Heart right ventricle (tissue), 16 donors: ENCODE measurements at places on chromosomes 13 and 19.

DNA sequence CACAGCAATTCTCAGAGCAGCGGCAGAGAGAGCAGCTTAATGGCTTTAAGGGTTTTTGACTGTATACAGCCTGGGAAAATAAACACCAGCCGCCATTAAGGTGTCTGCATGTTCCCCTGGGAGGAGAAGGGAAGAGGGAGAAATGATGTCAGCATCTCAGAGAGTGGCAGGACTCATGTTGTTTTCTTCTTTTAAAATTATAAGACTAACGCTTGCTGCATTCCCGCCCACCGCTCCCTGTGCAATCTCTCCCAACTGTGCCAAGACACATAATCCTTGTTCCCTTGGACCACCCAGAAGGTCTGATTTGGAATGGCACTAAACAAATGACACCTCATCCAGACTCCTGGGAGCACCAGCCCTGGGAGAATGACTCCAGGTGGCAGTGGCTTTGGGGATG is 27.7 kb upstream of the FAM216B start:
- DNase-seq, result no peak

DNA sequence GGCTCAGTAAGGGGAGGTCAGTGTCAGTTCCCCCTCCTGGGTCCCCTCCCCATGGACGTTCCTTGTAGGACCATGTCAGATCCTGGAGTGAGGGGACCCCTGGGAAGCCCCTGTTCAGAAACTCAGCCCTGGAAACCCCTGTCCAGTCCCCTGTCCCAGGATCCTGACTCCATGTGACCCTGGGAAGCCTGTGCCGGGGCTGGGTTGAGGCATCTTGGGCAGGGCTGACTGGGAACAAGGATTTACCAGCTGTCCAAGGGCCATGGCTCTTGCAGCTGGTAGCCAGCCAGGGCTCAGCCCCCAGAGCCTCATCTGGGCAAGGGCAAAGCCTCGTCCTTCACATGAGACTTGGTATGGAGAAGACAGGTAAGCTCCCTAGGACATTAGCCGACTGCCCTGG is 25.1 kb downstream of the CEACAM4 start:
- DNase-seq, result no peak

DNA sequence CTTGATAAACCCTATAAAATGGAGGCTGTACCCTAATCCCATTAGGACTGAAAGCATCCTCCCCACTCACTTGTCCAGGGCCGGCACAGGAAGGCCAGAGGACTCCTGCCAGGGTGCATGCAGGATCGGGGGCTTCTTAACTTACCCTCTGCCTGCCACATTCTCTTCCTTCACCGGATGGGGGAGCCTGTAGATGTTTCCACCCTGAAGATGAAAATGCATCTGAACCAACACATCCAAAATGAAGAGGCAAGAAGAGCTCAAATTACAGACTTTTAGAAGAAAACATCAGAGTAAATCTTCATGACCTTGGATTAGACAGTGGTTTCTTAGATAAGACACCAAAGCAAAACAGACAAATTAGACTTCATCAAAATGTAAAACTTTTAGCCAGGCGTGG is 25.9 kb upstream of the NAPA start:
- DNase-seq, result no peak

- DNase-seq, result no peak
These were observed 15.3 kb downstream of the WDFY2 start for GRCh38 chr13:51599444-51600176.

GRCh38 chr13:52130641-52131040 is 1.8 kb upstream of the NEK5 start:
- DNase-seq, result no peak

- peak; percentile 95 for DNase-seq
These were observed 16.0 kb upstream of the COLGALT1 start for GRCh38 chr19:17539238-17540117.

GRCh38 chr13:110835721-110836604 is 78.9 kb downstream of the ANKRD10 start:
- DNase-seq, result no peak

GRCh38 chr19:11552666-11553372 is 6.2 kb downstream of the ELOF1 start:
- DNase-seq, result no peak

DNA sequence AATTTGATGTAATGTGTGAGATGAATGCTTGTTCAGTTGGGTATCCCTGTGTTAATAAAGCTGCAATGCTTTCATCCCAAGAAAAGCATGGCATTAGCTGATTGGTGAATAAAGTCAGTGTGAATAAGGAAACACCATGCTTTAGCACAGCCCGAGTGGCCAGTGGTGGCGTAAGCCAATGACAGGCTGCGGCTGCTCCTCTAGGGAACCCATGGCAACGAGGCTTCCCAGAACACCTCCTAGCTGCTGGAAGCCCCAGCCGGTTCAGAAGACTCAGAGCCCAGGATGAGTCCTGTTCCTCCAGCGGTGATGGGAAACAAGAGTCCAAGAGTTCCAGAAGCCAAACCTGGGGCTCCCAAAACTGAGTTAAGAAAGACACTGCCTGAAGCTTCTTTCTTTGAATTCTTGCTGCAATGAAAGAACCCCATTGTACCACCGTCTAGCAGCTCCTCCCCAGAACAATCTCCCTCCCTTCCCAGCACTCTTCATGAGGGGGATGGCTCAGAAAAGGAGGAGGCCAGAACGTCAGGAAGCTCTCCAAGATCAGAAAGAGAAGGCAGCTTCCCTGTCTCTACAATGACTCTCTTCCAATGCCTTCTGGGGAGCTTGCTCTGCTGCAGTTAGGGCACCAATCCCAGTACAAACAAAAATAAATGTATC is 58.2 kb downstream of the TSHZ3 start:
- no peak for DNase-seq

DNA sequence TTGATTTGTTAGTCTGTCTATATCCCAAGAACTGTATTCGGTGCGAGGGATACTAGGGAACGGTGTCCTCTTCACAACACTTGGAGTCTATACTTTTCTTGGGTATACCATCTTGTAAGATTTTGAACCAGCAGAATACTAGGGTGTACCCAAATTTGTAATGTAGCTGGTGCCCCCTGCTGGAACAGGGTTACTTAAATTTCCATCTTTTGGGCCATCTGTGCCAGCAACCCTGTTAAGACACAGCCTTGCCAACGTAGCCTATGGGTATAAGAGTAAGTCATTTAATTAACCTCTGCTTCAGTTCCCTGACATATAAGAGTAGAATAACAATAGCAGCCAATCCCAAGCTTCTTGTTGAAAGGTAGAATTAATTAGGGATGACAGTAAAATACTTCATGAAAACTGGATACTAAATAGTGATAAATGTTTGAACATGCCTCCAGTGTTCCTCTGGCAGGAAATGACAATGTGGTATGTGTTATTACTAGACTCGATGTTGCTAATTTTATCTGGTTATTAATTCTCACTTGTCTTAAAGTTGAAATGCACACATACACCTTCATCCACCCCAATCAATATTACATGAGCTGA is 607.6 kb downstream of the FGF9 start:
- DNase-seq, result peak; percentile 55

- peak; percentile 78 for DNase-seq
These were observed 1.8 kb downstream of the DBP start for GRCh38 chr19:48635263-48635965.

GRCh38 chr19:1952635-1953034 is 11.7 kb downstream of the CSNK1G2 start:
- DNase-seq, result no peak

DNA sequence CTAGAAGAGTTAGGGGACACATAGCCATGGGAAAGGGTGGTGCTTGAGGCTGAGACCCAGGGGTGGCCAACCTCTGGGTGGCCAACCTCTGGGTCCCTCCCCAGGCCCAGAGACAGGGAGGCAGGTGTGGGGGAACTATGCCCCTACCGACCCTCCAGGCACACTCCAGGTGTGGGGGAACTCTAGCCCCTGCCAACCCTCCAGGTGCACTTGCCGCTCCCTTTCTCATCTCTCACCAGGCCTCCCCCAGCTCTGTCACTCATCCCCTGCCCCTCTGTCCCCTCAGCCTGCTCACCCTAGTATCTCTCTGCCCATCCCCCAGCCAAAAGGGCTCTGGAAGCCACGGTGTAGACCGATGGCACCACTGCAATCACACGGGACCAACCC is 10.6 kb upstream of the VSTM2B start:
- no peak for DNase-seq

- no peak for DNase-seq
These were observed 404.4 kb downstream of the SPRY2 start for GRCh38 chr13:79936368-79937136.

DNA sequence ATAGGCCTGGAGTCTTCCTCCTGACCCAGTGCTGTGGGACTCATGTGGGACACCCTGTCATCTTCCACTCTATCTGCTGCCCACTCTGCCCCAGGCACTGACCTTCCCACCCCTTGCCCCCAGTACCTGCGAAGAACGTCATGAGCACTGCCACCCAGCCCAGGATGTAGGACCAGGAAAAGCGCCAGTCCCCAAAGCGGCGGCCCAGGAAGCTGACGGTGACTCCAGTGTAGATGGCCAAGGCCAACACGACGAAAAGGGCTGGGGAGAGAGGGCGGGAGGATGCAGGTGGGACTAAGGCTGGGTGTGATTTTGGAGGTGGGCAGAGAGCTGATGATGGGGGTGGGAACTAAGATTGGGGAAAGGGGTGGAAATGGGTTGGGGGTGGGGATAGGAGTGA is 7.4 kb downstream of the LIM2 start:
- DNase-seq, result no peak

- no peak for DNase-seq
These were observed 12.5 kb downstream of the ALG5 start for GRCh38 chr13:36986462-36987240.

DNA sequence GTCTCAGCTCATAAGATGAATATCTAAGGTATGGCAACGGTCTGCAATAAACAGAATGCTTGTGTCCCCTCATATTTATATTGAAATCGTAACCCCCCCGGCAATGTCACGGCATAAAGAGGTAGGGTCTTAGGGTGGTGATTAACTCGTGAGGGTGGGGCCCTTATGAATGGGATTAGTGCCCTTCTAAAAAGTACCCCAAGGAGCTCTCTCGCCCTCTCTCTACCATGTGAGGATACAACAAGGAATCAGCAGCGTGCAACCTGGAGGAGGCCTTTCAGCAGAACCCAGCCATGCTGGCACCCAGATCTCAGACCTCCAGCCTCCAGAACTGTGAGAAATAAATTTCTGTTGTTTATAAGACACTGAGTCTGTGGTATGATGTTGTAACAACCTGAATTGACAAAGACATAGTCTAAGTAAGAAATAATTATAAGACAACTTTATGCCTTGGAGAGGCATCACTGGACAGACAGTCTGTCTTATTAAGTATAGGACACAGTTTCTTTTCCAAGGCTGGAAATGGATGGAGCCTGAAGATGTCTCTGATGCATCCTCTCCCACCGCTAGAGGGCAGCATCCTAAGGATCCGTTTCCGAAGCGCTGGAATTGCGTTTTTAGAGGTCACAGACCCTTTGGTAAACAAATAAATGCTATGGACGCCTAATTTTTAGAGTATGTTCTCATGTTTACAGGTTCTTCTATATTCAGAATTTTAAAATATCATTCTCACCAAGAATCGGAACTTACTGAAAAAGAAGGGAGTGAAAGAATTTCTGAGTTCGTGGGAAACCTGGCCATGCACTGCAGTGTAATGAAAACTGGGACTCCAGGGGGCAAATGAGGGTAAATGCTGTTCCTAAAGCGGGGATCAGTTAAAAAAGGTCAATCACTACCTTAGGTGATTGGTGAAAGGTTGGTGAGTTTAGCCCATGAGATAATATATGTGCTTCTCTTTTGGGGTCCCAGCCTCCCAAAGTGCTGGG is 13.3 kb upstream of the LEUTX start:
- DNase-seq, result no peak

DNA sequence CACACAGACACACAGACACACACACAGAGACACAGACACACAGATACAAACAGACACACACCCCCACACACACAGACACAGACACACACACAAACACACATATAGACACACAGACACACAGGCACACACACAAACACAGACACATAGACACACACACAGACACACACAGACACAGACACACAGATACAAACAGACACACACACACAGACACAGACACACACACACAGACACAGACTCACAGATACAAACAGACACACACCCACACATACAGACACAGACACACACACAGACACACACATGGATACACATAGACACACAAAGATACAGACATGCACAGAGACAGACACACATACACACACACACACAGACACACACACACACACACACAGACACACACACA is 174.5 kb downstream of the URI1 start:
- DNase-seq, result no peak

- DNase-seq, result peak; percentile 90
These were observed at the start of gene ZNF549 for GRCh38 chr19:57527136-57527881. TSS of gene ZNF549 (plus strand) at chr19:57527356. CDS start at chr19:57527574, 218 bp downstream.

DNA sequence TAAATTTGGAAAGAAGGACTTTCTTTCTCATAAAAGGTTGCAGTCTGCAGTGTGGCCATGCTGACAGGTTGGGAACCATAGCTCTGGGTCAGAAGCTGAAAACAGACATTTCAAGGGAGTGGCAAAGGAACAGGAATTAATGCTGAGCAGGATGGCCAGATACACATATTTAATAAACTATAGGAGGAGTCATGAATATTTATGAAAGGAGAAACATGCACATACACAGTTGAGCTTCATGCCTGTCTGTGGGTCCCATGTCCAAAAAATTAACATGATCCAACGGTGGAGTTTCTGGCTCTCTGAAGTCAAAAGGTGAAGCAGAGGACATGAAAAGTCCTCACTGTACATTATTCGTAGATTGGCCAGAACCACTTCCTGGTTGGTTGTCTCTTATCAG is 2556.0 kb downstream of the PCDH9 start:
- no peak for DNase-seq

DNA sequence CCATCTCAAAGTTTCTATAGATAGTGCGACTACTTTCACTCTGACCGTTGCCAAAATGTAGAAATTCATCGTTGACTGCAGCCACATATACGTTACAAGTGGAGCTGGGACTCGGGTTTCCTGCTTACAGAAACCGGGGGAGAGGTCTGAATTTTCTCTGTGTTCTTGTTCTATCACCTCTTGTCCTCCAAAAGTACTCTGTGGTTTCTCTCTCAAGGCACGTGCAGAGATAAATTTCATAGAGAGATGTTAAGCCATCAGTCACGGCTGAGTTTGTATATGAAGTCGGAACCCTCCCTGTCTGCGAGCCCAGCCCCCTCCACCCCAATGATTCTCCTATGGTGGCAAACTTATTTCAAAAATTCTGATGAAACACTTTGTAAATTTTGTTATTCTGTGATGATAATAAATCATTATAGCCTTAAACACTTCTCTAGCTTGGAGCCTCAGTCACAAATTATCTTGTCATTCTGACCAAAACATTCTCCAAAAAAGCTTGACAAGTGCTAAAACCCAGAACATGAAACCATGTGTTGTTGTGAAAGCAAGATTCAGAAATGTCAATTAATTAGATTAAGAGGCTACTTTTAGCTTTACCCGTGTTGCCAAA is 87.5 kb downstream of the TSHZ3 start:
- DNase-seq, result no peak
